ENCODE measurements at places on chromosomes 13 and 19.
A peak's percentile ranks its signal among the peaks of the same experiment; 100 is the strongest.

DNA sequence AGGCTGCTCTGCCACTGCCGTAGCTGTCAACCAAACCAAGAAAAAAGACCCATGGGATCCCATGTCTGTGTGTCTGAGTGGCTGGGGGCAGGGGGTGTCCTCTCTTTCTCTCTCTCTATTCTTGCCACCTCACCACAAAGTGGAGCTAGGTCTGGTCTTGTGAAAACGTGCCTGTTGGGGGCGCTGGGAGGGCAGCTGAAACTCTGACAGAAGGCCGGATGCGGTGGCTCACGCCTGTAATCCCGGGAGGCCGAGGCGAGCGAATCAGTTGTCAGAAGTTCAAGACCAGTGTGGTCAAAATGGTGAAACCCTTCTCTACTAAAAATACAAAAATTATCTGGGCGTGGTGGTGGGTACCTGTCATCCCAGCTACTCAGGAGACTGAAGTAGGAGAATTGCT, 29.2 kb downstream of the ZNF146 start:
- ATAC-seq: no peak

- no peak for ATAC-seq
These were observed 9.1 kb upstream of the CDC16 start for GRCh38 chr13:114225610-114226009.

DNA sequence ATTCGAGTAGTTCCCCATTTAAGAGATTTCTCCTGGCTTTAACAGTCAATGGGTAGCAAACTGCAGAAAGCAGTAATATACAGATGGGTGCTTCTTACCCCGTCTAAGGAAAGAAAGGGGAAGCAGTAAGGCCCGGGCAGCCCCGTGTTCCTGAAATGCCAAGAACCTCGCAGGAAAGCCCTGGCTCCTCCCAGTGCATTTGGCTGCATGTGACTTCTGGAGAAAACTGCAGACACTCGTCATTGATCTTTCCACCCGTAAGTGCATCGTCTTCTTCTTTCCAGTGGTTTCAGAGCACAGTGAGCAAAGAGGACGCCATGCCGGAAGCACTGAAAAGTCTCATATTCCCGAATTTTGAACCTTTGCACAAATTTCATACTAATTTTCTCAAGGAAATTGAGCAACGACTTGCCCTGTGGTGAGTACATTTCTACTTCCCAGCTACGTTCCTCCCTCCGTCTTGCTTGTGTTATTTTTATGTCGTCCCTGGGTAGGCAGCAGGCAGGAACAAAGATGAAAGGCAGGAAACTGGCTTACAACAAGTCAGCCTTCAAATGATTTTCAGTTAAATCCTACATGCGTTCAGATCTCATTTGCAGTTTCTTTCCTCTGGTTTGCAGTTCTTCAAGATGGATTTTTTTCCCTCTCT, 165.2 kb downstream of the STK24 start:
- ATAC-seq: peak; percentile 58

DNA sequence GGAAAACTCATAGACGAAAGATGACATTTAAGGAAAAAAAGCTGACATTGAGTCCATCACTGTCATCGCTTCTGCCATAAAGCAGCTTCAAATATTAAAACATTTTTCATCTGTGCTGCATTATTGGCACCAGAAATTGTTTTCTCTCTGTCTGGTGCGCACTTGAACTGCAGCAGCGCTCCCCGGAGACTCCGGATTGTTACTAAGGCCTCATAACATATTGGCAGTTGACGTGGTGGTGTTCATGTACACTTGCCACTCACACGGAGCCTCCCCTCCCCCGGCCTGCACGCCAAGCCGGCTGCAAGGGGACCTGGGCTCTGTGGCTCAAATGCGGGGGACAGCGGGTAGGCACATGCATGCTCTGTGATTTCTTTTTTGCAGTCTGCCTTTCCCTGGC, 203.2 kb downstream of the TSHZ3 start:
- no peak for ATAC-seq

DNA sequence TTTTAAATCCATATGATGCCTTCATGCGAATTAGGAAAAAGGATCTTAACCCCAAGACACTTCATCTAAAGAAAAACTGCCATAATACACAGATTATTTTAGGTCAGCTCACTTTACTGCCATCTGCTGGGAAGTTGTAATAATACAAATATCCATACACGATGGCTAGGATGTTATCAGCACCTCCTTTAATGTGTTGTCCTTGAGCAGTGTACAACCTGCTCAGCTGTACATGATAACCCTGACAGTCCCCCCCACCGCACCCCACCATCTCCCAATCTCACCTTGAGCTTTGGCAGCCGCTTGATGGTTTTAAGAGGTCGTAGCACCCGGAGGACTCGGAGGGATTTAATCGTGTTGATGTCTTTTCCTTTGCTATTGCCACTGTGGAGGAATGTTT, 112.2 kb downstream of the IER2 start:
- ATAC-seq: peak; percentile 31

DNA sequence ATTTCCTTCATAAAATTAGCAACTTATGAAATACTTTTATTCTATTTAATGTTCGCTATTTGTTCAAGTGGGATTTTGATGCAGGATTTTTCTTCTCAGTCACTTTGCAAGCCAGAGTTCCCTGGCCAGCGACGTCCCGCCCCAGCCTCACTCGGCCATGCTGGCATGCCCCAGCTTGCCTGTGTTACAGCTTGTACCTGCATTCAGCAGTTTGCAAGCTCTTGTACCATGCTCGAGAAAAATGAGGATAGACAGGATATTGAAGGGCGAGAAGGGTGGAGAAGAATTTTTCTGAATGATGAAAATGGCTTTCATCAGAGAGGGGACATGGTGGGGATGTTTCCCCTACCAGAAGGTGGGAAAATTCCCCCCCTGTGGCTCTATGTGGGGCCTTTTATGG, 2180.2 kb upstream of the PCDH20 start:
- ATAC-seq: no peak

GRCh38 chr13:79522583-79522982, 41.6 kb downstream of the NDFIP2 start:
- no peak for ATAC-seq

DNA sequence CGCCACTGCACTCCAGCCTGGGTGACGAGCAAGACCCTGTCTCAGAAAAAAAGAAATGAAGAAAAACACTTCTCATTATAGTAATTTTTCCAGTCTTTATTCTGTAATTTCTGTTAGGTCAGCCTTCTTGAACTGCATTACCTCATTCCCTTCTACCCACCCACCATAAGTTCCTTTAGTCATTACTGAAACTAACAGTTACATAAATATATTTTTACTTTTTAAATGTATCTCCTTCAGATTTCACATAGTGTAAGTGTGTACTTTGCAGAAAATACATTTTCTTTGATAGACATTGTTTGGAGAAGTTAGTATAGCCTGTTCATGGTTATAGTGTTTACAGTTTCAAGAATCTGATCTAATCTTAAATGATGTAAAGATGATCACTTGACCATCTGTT, 31.7 kb upstream of the KCTD4 start:
- ATAC-seq: no peak

DNA sequence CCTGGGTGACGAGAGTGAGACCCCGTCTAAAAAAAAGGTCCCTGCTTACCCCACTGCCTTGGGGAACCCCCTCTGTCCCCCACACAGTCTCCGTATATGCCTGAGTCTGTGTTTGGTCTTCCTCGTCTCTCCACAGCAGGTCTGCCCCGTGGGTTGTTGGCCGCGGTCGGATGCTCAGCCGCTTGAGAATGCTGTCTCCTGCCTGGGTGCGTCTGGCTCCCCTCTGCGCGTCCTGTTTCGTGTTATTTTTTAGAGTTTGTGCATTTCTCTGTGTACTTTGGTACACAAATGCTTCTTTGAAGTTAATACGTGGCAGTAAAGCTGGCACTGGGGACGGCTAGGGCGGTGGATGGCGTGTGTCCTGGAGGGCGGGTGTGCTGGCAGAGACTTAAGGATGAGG, 34.9 kb downstream of the KDM4B start:
- no peak for ATAC-seq

DNA sequence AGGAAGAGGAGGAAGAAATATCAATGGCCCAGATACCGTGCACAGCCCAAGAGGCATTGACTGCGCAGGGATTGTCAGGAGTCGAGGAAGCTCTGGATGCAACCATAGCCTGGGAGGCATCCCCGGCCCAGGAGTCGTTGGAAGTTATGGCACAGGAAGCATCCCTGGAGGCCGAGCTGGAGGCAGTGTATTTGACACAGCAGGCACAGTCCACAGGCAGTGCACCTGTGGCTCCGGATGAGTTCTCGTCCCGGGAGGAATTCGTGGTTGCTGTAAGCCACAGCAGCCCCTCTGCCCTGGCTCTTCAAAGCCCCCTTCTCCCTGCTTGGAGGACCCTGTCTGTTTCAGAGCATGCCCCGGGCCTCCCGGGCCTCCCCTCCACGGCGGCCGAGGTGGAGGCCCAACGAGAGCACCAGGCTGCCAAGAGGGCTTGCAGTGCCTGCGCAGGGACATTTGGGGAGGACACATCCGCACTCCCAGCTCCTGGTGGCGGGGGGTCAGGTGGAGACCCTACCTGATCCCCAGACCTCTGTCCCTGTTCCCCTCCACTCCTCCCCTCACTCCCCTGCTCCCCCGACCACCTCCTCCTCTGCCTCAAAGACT, 36.0 kb downstream of the KEAP1 start:
- no peak for ATAC-seq

DNA sequence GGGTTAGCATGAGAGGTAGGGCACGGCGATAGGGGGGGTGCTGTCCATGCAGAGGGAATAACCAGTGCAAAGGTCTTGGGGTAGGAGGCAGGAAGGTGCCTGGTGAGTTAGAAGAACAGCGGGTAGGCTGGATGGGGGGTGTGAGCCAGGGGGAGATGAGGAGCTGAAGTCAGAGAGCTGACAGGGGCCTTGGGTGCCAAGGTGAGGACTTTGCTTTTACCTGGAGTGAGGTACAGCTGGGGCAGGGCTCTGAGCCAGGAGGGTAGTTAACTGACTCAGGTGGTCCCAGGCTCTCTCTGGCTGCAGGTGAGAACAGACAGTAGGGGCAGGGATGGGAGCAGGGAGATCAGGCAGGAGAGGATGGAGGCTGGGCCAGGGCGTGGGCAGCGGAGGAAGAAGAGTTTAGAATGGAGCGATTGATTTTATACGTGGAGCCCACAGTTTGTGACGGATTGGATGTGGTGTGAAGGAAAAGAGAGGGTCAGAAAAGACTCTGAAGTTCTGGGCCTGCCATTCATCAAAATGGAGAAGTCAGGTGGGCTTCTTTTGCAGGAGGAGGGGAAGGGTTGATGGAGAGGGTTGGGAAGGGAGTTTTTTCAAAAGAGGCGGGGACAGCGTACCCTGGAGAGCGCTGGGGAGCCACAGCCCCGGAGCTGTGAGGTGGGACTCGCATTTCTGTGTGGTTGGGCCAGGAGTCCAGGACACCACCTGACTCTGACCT, 1.2 kb upstream of the GRAMD1A start:
- ATAC-seq: no peak
